ENCODE measurements at places on chromosomes 1 and 21.

DNA sequence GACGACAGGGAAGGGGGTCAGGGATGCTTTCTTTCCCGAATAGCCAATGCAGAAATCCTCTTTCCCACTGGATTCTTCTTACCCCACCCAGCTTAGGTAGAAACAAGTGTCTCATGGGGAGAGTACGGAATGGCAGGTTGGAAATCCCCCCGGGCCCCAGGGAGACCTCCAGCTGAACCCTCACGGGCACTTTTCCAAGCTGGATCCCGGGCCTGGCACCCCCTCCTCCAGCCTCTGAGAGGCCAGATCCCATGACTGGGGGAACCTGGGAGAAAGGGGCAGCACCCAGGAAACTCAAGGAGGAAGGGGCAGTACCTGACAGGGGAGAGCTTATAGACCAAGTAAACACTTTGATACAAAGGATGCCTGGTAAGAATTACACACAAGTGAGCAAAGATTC lies 1.3 kb downstream of the PKP1 start:
- DNase-seq: no peak

GRCh38 chr1:233031521-233031920 lies 81.1 kb downstream of the NTPCR start:
- no peak for DNase-seq

- no peak for DNase-seq
These were observed 15.6 kb downstream of the ARHGEF2 start for GRCh38 chr1:155962599-155963211.

- no peak for DNase-seq
These were observed 112.3 kb upstream of the COL11A1 start for GRCh38 chr1:103220631-103221041.

DNA sequence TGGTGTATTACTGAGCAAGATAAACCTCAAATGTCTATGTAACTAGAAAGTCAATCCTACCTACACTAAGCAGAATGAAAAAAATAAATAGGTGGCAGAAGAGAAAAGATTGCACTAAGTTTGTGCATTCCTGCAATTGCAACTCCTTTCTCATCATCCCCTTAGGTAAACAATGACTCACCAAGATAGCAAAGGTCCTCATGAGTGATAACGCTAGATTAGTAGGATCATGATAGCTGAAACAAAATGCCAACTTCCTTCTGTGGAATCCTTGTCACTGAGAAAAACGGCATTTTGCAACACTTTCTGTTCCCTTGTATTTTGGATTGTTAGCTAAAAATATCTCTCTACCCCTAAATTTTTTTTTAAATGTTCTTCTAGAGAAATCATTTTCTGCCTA lies 20.0 kb upstream of the FCER1A start:
- no peak for DNase-seq

DNA sequence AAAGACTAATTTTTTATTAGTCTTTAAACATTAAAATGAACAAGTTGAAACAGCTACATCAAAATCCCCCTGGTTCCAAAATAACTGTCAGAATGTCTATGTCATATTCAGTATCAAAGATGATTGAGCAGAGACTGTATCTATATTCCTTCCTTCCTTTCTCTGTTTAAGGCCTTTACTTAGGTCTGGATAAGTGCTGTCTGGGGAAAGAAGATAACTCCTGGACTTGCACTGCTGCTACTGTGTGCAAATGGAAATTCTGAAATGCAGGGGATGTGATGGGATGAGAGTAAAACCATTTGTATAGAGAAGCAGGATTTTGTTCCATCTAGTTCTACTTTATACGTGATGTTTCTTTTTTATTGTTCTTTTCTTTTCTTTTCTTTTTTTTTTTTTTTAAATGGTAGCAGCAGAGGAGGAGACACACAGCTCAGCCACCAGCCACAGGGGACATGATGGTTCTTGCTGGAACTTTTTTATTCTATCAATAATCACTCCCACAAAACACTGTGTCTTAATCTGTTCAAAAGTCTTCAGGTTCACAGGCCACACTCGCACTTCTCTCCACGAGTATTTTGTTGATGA lies 33.6 kb upstream of the FOXE3 start:
- no peak for DNase-seq

DNA sequence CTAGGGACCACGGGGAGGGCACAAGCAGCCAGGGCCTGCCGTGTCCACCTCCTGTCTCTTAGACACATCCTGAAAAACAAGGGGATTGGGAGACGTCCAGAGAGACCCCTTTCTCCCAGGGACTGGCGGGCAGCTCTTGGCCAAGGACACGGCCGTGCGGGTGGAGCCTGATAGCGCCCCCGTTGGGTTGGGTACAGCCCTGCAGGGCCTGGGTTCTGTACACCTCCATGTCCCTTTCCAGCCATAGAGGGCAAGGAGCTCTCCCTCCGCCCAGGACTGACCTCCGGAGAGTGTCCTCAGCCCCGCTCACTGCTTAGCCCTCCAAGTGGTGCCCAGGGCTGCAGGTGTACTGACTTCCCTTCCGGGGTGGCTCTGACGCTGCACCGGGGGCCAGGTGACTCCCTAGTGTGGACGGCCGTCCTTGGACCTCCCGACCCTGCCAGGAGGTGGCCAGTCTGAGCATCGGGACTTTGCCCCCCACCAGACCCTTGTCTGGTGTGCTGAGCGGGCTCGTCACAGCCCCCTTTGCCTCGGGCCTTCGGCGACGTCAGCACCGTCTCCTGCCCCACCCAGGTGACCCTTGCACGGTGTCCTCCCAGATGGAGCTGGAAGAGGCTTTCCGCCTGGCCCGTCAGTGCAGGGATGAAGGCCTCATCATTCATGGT lies 5.8 kb downstream of the PRKCZ start:
- DNase-seq: no peak

GRCh38 chr1:211613108-211613947 lies 34.4 kb upstream of the SLC30A1 start:
- DNase-seq: no peak

- no peak for DNase-seq
These were observed 79.6 kb downstream of the DOP1B start for GRCh38 chr21:36236052-36236730.

DNA sequence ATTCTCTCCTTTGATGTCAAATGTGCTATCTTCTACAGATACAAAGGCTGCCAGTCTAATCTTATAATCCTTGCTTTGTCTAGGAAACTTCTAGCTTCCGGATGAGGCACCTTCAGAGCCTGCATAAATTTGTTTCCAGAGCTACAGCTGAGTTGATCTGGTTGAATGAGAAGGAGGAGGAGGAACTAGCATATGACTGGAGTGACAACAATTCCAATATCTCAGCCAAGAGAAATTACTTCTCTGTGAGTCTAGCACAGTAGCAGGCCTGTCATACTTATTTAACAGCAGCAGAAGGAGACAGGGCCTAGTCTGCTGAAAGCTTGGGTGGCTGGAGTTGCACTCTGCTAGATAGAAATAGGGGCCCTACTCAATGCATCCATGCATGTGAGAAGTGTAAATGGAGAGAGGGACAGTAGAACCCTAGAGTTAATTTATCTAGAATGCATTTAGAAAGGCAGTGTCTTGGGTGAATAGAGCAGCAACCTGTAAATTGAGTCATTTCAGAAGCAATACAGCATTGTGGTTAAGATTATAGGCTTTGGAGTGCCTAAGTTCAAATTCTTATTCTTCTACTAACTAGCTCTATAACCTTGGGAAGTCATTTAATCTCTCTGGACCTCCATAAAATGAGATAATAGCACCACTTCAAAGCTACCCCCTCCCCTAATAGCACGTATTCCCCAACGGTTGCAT lies 89.0 kb downstream of the MACF1 start:
- no peak for DNase-seq

DNA sequence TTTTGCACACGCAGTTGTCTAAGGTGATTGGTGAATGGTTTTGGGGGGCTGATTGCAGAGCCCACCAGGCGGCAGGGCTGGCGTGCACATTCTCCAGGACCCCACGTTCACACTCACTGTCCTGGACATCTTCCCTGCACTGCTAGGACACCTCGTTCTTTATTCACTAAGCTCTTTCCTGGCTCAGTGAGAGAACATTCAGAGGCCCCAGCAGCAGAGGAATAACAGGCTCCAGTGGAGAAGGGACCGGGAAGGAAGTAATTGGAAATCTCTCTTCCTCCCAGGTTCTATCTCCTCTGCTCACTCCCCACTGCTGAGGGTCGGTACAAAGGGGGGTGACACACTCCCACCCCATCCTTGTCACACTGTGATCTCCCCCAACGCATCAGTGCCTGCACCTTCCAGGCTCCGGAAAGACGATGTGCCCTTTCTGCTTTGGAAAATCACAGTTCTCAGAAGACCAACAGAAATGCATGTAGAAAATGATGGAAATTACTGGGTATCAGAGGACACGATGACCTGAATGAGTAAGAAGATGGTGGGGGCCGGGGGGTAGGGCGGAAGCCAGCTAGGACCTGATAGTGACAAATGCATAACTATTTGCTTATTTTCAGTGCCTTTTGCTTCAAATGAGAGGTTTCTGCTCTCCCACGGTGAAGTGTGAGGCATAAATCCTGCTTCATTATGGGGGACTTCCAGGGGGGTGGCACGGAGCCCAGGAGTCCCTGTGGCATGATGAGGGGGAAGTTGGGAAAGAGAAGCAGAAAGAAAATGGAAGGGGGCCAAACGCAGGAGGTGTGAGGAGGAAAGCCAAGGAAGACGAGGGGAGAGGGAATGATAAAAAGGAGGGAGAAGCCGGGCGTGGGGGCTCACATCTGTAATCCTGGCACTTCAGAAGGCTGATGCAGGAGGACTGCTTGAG lies 25.2 kb upstream of the KIF26B start:
- no peak for DNase-seq

- no peak for DNase-seq
These were observed 79.3 kb downstream of the TNNI3K start for GRCh38 chr1:74314438-74314837.

GRCh38 chr1:37892151-37893047 lies 33.0 kb upstream of the MTF1 start:
- DNase-seq: no peak

- no peak for DNase-seq
These were observed 20.6 kb downstream of the REG4 start for GRCh38 chr1:119790451-119791198.

- no peak for DNase-seq
These were observed 25.2 kb upstream of the PCBP3 start for GRCh38 chr21:45618287-45618686.

DNA sequence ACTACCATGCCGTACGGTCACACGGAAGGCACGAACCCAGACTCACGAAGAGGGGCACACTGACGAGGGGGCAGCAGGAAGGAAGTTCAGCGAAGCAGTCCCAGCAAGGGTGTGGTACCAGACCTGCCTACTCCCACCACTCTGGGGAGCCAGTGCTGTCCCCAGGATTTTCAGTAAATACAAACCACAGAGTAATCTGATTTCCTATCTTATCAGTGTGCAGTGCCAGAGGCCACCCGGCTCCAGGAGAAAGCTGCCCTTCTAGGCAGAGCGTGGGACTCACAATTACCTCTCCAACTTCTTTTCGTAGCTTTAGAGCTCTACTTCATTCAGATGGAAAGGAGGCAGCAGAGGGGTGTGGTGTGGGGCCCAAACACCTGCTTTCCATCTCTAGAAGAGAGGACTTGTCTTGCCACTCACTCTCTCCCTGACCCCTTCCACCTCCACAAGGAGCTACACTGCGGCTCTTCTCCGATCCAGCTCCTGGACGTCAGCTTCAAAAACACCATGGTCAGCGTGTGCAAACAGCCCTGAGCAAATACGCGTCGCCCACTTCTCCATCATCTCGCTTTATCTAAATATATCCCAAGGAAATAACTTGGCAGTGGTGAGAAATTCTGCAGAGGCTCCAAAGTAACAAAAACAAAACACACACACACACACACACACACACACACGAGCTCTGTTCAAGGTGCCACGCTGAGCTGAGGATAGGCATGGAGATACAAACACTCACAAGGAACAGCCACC lies 98.5 kb downstream of the MRPL37 start:
- DNase-seq: no peak

- no peak for DNase-seq
These were observed 1.5 kb downstream of the HMCN1 start for GRCh38 chr1:185735701-185736064.

- DNase-seq: no peak
These were observed 16.4 kb upstream of the KCNK1 start for GRCh38 chr1:233597489-233597901.

GRCh38 chr1:51518586-51519047 lies 449 bp downstream of the EPS15 start:
- no peak for DNase-seq

GRCh38 chr1:245516284-245516759 lies 361.5 kb downstream of the KIF26B start:
- DNase-seq: no peak

- no peak for DNase-seq
These were observed 16.6 kb downstream of the SAMD11 start for GRCh38 chr1:940107-941014.

DNA sequence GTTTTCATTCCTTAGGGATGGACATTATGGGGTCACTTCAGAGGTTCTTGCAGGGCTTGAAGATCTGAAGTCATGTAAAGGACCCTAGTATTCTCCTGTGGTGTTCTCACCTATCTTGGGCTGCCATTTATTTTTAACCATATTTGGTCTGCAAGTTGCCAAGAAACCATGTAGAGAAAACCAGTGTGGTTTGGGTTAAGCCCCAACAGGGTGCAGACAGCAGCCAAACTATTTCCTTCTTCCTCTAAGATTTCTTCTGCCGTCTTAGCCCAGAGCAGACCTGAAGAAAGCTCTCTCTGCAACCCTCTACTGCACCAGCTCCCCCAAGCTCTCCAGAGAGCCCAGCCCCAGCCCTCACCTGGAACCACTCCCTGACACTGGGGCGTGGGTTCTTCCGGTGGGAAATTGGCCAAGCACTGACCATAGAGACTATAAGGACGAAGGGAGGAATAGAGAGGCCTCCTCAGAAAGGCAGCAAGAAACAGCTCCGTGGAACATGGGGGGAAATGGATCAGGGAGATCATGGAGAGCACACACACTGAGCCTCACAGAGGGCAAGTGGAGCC lies 136.6 kb downstream of the SYF2 start:
- DNase-seq: no peak

GRCh38 chr1:12416101-12416500 lies 186.3 kb downstream of the VPS13D start:
- DNase-seq: no peak
